Neural progenitor cell (in vitro differentiated cells): ENCODE measurements at places on chromosomes 4 and X.

DNA sequence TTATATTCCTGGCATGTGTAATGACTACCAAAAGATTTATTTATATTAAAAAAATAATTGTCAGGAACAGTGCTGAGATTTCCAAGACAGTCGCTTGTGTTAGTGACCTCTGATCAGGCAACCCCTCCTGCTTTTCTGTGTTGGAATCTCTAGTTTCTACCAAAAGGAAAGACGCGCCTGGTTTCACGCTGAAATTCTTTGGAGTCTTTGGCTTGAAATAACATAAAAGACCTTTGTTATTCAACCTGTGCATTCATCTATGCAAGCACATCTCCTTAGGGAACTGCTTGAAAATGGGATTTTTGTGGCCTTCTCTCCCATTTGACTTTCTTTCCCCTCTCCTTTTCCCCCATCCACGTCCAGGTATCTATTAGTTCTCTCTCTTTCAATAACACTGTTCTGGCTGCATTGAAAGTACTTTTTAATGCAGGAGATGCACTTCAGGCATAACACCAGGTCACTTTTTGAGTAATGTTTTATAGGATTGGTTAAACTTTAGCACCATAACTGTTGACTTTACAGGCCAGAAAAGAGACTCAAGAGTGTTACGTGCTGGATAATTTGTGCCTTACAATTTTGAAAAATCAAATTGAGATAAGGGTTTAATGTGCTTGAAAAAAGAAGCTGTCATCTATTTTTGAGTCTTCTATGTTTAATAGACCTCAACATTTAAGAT, 172.7 kb downstream of the GPAT3 start:
- DNase-seq, result peak; percentile 63

DNA sequence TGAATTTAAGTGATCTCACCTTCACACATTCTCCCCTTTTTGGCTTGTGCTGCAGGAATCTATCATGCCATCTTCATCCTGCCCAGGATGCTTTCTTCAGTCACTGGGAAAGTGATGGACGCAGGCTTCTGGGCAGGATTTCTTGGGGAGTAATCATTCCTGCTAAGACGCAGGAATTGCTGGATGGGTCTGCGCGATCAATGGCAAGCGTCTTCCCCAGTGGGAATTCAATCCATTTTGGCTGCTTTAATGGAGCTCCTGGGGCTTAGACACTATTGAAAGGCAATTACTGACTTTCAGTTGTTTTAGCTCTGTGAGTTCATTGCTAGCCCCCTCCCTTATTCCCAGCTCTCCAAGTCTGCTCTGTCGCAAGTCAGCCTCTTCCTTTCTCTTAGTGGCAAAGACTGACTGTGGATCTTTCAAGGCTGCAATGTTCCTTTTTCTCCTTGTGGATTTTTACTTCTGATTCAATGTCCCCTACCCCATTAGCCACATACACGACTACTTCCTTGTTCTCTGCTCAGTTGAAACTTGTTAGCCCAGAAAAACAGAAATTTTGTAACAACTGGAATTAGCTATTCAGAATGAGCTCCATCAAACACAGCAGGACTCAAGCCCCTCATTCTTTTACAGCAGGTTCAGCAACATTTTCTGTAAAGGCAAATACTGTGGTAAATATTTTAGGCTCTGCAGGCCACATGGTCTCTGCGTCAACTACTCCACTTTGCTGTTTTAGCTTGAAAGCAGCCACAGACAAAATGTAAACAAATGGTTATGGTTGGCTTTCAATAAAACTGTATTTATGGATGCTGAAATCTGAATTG, 154.9 kb downstream of the ASB9 start:
- peak; percentile 11 for DNase-seq

- DNase-seq, result peak; percentile 22
Measured at GRCh38 chr4:103994059-103994458, 274.3 kb upstream of the TACR3 start.

DNA sequence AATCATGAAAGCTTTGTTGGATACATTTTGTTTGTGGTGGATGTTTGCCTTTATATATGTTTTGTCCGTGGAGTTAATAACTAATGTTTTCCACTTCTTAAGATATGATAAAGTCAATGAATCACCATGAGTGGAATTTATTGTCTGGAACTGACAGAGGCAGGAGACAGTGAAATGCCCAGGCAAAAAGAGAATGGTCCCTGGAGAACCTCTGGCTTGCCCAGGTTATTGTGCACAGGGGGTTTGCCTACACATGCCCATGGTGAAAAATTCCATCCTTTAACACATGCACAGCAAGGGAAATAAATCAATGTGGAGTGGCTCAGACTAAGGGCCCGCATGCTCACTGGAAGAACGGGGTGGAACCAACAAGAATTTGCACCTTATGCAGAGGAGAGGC, 964.3 kb upstream of the GRIA3 start:
- DNase-seq, result no peak

DNA sequence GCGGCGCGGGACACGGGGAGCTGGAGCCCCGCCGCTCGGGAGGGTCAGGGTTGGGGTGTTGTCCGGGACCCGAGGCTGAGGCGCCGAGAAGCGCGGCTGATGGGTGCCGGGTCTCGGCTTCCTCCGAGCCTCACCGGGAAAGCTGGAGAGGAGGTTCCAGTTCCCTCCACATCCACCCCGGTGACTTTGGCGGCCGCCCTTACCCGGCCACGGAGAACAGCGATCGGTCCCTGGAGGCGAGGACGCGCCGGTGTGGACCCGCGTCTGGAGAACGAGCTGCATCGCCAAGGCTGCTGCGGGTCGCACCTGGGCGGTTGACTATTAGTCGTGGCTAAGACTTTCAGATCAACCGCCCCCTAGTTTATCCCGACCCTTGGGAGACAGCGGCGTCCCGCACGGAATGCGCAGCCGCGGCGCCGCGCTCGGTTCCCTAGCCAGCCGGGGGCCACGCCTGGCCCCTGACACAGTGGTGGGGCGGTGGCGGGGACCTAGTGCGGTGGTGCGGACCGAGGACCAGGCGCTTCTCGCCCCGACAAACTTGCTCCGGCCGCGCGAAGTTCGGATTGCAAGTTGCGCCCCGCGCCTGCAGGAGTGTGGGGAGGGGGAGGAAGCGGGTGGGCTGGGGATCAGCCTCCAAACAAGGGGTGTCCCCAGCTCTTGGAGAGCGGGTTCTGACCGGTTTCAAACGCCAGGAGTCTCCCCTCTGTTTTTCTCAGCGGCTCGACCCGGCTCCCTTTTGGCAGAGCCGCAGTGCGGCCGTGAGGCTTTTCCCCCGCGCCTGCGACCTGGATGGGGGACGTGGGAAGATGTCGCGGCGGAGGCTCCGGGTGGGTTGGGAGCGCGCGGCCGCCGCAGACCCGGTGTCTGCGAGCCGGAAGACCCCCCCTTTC, 568 bp downstream of the FHDC1 start:
- DNase-seq, result peak; percentile 71
